ENCODE measurements at places on chromosomes 3 and 15. TPM values are rescaled to one million over a fixed set of nuclear protein-coding genes. Genes with fewer than 3 reads are reported as not detected.
A peak's percentile ranks its signal among the peaks of the same experiment; 100 is the strongest.

AMIGO3 gene
- not detected for polyA plus RNA-seq

MGLL gene
- polyA plus RNA-seq: not detected

- DNase-seq: no peak
Observed at GRCh38 chr3:9196020-9196419, 53.4 kb downstream of the SRGAP3 start.

GRCh38 chr3:127485396-127486170 lies 105.0 kb downstream of the TPRA1 start:
- DNase-seq: peak; percentile 12

DNA sequence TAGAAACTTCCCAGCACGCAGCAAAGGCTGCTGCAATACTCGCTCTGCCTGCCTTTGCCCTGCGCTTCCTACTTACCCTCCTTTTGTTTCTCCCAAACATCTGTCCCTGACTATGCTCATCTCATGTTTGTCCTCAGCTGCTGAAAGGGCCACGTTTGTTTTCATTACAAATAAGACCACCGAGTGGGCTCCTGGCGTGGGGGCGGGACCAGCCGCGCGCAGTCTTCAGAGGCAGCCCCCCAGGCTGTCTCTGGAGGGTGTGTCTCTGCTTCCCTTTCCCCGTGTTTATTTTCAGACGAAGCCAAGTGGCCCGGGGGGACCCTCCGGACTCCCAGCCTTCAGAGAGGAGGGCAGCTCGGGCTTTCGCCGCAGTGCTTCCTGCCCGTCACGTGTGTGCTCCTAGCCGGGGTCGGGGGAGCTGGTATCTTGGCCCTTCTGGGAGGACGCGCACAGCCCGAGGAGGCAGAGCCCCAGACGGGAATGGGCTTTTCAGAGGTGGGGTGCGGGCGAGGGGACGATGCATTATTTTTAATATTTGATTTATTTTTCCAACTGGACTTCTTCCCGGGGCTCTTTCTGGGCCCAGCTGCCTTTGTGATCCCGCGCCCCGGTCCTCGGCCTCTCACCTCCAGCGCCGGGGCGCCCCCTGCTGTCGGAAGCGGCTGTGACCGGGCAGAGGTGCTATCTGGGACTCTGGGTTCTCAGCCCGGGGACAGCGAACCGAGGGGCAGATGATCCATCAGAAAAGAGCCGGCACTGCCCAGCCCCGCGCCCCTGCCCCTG lies 70.0 kb upstream of the CGNL1 start:
- peak; percentile 80 for DNase-seq

GRCh38 chr3:189652042-189652441 lies 20.9 kb downstream of the TP63 start:
- DNase-seq: no peak

DNA sequence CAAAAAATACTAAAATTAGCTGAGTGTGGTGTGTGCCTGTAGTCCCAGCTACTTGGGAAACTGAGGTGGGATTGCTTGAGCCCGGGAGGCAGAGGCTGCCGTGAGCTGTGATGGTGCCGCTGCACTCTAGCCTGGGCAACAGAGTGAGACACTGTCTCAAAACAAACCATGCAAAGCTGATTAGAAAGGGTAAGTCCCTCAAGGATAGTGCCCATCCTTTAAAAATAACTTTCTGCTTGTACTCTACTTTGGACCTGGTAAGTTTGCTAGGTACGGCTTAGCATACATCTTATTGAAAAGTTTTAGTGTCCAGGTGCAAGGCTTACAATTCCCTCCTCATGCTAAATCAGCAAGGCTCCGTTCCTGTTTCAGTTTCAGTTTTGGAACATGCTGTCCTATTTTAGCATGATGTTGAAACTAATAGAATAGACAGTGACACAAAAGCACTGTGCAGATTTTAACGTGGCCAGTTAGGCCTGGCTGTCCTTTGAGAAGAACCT lies 21.4 kb downstream of the FEM1B start:
- DNase-seq: peak; percentile 44

DNA sequence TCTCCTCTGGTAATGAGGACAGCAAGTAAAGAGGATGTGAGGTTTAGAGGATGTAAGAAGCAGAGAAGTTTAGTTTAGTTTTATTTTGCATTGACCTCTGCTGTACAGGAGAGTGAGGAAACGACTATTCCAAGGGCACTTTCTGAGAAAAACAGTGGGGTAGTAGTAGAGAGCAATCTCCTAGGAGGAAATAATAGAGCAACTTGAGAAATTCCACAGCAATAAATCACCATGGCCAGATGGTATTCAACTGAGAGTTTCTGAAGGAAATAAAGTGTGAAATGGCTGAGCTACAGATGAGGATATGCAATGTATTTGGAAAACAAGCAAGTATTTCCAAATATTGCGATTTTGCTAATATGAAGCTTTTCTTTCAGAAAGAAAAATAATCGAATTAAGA lies 118.9 kb downstream of the DPH6 start:
- no peak for DNase-seq

GRCh38 chr3:195033531-195034091 lies 237.3 kb downstream of the XXYLT1 start:
- no peak for DNase-seq

GRCh38 chr15:78879517-78880241 lies 7.0 kb downstream of the MORF4L1 start:
- no peak for DNase-seq

DNA sequence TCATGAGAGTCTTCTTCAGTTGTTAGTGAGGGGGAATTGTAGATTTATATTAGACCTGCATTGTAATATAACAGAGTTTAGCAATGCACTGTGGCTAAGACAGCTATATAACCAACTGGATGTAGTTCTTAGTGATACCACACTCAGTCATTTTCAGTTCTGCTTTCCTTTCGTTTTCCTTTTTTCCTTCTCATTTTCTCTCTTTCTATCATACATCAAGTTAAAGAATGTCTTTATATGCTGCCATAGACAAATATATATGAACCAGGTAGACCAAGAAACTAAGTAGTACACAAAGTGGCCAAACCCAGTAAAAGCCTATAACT lies 43.7 kb upstream of the CD47 start:
- DNase-seq: no peak

GRCh38 chr15:28929200-28929599 lies 43.4 kb downstream of the APBA2 start:
- no peak for DNase-seq

UBE3A gene
- 107 TPM for polyA plus RNA-seq

Data from naive thymus-derived CD4-positive, alpha-beta T cell (primary cell).